Hindlimb muscle (tissue), 1 donor: ENCODE measurements at places on chromosomes 1 and 21.

DNA sequence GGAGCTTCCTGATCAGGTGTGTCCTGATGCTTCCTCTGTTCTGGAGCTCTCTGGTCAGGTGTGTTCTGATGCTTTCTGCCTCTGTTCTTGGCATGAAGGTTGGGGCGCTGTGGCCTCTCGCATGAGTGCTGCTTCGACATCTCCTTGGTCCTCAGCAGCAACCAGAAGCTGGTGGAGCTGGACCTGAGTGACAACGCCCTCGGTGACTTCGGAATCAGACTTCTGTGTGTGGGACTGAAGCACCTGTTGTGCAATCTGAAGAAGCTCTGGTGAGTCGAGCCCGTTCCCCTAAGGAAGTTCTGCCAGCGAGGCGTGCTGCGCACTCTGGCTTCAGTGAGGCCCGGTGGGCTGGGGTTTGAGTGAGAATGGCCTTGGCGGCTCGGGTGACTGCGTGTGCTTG is 18.0 kb downstream of the NLRP3 start:
- no peak for DNase-seq

DNA sequence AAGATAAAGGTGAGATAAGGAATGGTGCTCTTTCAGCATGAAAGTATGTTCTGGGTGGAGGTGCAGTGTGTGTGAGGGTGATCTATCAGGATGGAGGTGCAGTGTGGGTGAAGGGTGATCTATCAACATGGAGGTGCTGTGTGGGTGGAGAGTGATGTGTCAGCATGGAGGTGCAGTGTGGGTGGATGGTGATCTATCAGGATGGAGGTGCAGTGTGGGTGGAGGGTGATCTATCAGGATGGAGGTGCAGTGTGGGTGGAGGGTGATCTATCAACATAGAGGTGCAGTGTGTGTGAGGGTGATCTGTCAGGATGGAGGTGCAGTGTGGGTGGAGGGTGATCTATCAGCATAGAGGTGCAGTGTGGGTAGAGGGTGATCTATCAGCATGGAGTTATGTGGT is 12.3 kb upstream of the MAP10 start:
- DNase-seq: no peak

DNA sequence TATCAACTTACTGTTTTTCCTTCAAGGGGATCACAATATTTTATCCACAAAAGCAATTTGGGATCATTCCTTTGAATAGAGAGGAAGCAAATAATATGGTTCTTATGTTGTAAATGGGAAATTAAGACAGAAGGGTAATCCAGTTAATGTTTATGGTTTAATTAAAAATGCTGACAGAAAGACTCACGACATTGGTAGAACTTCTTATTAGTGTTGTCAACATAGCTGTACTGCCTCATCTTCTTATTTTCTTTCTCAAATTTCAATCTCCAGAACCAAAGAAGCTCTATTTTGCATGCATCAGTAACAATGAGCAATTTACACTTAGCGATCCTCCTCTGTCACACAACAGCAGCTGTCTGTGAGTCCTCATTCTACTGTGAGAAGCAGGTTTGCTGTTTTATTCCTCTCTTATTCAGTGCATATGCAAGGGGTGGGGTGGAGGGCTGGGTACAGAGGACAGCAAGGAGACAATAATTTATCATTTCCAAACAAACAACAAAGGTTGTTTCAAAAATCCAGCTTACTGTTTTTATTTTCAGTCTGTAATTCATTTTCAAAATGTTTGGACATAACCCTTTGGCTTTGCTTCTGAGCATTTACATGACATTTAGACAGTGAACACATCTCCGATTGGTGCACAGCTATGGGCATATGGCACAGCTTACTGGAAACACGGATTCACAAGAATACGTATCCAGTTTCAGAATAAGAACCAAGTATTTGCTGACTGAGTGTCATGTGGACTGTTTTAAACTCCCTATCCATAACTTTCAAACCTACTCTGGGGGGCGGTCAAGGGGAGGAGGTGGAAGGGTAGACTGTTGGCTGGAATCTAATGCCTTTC is 335.9 kb downstream of the RGS7 start:
- DNase-seq: no peak

DNA sequence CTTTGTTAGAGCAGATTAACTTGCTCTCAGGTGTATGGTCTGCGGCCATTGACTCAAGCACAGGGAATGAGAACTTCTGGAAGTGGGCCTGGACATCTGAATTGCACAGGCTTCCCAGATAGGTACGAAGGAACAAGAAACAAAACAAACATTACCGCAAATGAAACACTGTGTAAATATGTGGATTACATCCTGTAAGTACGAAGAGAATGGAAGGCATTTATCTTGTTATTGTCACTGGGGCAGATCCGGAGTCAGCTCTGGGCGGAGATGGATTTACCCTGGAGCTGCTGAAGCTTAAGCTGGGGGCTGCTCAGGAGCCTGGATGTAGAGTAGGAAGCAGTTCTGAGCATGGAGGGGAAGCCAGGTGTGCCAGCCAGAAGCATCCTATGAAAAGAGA is 6.8 kb downstream of the HES2 start:
- DNase-seq: no peak
